ENCODE measurements at places on chromosomes 12 and 14.

DNA sequence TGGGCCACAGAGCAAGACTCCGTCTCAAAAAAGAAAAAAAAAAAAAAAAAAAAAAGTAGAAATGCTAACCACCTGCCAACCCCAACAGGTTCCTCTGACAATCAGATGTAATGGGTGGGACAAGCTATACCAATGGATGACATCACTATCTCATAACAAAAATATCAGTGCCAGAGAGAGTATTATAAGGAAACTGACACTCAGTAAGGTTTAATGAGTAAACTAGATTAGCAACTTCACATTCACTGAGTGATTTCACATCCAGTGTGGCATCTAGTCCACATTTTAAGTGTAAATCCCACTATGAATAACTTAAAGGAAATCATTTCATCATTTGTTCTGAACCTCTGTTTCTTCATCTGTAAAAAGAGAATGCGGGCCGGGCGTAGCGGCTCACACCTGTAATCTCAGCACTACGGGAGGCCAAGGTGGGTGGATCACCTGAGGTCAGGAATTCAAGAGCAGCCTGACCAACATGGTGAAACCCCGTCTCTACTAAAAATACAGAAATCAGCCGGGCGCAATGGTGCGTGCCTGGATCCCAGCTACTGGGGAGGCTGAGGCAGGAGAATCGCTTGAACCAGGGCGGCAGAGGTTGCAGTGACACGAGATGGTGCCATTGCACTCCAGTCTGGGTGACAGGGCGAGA, 1.8 kb downstream of the SART3 start:
- DNase-seq, result no peak

DNA sequence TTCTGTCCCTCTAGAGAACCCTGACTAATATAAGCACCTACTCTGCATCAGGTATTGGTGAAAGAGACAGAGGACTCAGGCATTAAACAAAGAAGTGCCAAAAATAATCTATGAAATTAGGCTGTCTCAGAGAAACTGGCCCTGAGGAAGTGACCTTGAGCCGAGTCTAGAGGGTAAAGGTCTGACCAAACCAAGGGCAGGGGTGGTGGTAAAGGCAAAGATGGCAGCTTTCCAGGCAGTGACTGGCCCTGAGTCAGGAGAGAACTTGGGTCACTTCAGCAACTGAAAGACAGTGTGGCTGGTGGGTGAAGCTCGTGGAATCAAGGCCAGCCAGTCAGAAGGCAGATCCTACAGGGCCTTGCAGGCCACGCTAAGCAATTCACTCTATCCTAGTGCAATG, 30.6 kb downstream of the CDKL1 start:
- no peak for DNase-seq

DNA sequence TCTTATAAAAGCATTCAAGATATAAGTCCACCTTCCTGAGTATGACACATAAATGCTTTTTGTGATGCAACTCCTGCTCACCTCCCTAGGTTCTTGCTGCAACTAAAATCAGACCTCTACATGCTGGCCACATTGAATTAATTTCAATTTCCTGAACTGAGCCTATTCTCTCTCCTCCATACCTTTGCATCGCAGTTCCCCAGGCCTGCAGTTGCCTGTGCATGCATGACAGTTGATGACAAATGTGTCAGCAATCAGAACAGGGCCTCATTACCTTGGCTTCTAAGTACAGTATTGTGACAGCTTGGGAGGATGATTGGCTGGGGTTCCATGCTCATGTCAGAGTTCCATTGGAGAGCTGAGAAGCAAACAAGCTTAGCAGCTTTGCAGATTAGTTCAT, 3.9 kb upstream of the TM7SF3 start:
- no peak for DNase-seq

DNA sequence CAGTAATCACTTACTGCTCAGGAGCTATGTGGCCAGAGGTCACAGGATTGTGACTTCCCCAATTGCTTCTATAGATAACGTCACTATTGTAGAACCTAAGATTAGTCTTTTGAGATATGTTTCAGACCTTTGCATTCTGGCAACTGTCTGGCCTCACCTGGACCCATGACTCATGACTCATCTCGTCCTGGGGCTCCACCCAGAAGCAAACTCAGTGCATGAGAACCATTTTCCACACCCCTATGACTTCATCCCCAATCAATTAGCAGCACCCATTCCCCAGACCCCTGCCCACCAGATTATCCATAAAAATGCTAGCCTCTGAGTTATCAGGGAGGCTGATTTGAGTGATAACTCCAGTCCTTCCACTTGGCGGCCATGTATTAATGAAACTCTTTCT, 186.9 kb downstream of the EMP1 start:
- no peak for DNase-seq
